ENCODE measurements at places on chromosomes 2 and 18. TPM values are rescaled to one million over a fixed set of nuclear protein-coding genes. Genes with fewer than 3 reads are reported as not detected.

DNA sequence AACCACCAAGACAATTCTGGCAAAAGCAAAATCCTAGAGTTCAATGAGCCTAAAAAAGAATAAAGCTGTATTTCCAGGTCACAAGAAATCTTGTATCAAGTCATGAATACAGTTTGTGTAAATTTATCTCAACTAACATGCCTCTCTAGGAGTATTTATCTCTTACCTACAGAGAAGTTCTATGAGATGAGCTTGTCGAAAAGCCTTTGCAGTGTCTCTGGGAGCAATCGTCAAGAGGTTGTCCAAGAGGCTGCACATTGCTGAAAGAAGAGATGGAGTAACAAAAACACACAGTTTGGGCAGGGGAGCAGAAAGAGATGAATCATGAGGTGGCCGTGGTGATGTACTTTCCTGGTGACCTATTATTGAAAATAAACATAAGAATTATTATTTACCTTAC, 112.0 kb upstream of the CD226 start:
- no peak overlapping the region for H3K27ac ChIP-seq
- peaks cover 7% of the 10 kb centered on the region for H3K36me3 ChIP-seq
- no peaks in the 10 kb centered on the region for H3K27me3 ChIP-seq

DNA sequence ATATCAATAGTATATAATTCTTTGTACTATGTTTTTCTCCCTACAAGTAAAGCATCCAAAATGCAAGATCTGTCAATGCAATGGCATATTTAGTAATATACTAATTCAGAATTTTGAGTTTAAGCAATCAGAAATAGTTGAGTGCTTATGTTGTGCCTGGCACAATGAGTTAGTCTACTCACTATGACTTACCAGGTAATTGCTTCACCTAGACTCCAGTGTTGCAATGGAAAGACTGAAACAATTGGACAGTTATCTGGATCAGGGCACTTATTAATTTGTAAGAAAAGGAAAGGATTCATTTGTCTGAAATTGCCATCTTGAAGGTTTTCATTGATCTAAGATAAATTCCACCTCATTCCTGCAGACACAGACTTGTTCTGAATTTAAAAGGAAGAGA, 97.6 kb upstream of the TCF4 start:
- no peak overlapping the region for H3K4me3 ChIP-seq
- no peaks in the 10 kb centered on the region for H3K27me3 ChIP-seq
- H3K4me1 ChIP-seq = no peaks in the 10 kb centered on the region

The ATP5F1A gene
- 491 TPM for polyA plus RNA-seq

The C2orf66 gene
- 0.09 TPM for polyA plus RNA-seq
